ENCODE measurements at places on chromosomes 11 and 22.

- no peak for DNase-seq
These were observed 14.0 kb upstream of the MCHR1 start for GRCh38 chr22:40665312-40665711.

- DNase-seq = no peak
These were observed 116.3 kb downstream of the TIMP3 start for GRCh38 chr22:32917577-32918354.

- DNase-seq = no peak
These were observed 89.6 kb upstream of the LRRC55 start for GRCh38 chr11:57092028-57092698.

- DNase-seq = no peak
These were observed 1.1 kb upstream of the IL18BP start for GRCh38 chr11:71997594-71997993.

DNA sequence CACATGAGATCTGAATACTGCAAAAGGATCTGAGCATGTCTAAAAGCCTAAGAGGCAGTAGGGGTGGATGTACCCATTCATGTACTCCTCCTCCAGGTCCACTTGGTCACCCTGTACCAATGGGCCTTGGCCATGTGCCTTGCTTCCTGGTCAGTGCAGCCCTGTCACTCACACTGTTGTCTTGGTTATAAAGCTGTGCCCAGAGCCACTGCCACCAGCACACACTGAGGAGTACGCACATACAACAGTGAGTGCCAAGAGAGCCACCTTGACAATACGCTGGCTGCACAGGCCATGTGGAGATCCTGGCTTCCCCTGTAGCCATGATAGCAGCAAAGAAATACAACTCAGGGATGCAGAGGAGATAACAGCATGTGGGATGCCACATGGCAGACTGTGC is 96.4 kb upstream of the LDLRAD3 start:
- no peak for DNase-seq

GRCh38 chr22:40388231-40388630 is 17.8 kb downstream of the SGSM3 start:
- DNase-seq = no peak

DNA sequence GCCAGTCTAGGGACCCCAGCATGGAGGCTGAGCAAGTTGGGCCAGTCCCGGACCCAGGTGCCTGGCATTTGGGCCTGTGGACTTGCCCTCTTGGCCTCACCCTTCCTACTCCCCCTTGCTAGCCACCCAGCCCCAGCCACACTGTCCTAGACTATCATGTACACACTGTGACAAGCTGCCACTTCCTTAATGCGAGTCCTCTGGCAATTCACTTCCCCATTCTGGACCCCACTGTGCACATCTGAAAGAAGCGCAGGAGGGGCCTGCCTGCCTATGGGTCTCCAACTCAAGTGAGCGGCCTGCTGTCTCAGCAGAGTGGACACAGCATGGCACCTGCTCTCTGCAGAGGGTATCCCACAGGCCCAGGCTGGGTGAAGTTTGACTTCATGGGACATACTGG is 68.5 kb upstream of the LMO1 start:
- DNase-seq = no peak

DNA sequence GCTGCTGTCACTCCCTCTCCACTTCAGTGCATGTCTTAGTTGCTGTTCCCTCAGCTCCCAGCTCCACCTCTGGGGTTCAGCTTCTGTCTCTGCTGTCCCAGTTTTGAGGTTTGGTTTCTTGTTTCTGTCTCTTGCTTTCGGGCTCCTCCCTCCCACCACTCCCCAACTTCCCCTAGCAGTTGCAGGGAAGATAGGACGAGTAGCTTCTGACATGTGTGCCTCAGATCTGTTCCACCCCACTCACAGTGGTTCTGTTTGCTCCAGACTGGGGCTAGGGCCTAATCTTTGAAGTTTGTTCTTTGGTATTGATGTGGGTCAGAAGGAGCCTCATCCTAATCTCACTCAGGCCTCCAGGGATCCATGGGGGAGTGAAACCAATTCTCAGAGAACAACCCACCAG is 2.6 kb upstream of the RRM1 start:
- no peak for DNase-seq

DNA sequence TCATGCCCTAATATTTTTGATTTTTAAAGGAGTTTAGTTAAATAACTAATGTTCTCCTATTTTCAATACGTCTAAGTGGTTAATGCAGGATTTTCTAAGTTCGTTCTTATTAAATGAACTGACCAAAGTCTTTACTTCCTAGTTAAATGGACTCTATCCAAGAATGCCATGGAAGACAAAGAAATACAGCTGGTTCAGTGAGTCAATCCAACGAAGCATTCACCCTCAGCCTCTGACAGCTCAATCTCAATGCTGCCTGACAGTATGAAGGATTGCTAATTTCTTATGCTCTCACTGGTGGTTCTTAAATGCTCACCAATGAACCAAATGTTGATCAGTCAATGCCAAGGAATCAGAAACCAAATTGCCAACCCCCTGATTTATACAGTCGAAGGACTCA is 219.4 kb downstream of the CADM1 start:
- no peak for DNase-seq

DNA sequence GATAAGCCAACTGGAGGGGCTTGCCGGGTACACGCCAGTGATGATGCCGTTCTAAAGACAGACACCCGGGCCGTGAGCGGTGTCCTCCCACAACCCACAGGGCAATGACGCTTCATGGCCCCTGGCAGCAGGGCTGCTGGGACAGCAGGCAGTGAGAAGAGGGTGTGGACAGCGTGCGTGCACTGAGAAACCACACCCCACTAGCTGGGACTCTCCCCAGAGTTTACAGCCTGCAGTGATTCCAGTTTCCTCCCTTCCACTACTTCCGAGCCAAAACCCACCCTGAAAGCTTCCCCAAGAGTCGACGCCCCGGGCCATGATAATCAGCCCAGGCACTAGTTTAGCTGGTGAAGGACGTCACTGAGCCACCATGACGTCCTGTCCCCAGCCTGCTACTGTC is 29.2 kb downstream of the CPT1A start:
- DNase-seq = no peak

GRCh38 chr11:70398834-70399680 is 728 bp downstream of the CTTN start:
- no peak for DNase-seq

DNA sequence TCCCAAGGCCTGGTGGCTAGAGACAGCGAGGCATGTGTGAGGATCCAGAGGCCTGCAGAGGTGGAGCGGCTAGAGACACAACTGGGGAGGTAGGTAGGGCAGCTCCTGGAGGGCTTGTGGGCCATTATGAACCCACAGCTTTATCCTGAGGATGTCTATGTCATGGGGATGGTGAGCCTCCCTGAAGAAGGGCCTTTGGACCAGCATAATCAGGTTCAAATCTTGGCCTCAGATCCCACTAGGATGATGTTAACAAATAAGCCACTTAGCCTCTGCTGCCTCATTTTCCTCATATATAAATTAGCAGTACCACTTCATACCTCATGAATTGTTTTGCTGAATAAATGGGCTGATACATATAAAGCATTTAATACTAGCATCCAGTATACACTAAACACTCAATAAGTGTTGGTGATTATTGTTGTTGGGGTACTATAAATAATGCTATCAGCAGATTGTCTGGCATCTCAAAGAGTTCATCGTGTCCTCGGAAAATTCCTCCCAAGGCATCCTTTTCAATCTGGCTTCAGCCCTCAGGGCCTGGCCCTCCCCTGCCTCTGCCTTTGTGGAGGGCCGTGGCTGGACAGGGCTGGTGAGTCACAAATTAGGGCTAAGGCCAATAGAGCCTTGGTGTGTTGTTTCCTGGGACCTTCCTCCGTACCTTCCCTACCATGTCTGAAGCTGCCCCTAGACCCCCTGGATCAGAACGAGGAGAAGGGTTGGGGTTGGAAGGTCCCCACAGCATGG is 30.9 kb upstream of the LRRC32 start:
- DNase-seq = no peak

- DNase-seq = no peak
These were observed 5.2 kb downstream of the C22orf31 start for GRCh38 chr22:29056472-29056871.

DNA sequence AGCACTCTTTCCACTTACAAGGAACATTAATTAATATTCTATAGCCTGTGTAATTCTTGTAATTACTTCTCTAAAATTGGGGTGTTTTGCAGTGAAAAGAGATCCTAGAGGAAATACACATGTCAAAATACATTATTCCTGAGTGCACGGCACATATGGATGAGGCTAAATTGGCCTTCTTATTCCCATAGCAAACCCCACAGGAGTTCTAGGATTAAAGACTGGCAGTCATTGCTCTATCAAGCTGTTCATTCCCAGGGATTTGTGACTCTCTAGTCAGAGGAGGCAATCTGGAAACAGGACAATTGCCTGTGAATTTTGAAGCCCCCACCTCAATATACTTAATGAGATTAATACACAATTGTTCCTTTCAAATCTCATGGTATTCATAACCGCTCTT is 145.9 kb upstream of the OPCML start:
- DNase-seq = no peak

DNA sequence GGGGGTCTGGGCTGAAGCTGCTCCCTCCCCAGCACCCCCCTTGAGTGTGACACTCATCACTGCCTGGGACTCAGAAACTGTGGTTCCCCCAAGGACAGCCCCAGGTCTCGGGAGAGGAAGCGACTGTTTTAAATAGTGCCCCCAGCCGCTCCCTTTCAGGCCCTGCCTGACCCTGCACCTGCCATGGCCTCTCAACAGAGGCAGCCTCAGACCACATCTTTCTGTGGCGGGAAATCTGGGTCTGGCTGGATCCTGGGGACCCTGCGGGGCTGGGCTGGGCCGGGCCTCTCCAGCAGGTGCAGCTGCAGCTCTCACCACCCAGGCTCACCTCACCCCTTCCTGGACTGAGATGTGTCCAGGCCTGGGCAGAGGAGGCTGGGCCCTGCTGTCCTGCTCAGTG is 3.7 kb upstream of the IGLL1 start:
- DNase-seq = no peak

DNA sequence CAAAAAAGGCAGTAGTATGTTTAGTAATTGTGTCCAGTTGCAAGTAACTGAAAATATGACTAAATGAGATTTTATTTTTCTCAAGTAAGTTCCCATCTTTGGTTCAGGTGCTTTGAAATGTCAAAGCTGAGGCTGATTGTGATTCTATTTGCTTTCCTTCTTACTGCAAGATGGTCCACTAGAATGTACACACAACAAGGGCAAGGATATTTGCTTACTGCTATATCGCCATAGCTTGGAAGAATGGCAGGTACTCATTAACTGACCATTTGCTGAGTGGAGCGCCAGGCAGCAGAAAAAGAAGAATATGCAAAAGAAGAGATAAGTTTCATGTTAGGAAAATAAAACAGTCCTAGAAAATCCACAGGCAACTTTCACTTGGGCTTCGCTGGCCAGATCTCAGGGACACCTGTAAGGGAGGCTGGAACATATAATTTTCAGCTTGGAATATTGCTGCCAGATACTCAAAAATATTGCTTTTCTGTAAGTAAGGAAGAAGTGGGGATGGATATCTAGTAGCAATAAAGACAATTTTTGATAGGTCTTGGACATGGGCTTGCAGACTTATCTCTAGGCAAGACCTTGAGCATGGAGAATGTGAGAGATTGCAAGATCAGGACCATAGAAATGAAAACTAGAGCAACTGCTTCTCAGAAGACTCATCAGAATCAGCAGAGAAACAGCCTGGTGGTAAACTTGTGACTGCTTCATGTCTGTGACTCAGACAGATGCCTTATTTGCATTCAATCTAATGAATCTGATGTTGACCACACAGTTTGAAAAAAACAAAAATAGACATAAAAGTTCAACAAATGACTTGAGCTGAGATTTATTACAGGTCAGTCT is 44.8 kb upstream of the OR9Q1 start:
- no peak for DNase-seq

DNA sequence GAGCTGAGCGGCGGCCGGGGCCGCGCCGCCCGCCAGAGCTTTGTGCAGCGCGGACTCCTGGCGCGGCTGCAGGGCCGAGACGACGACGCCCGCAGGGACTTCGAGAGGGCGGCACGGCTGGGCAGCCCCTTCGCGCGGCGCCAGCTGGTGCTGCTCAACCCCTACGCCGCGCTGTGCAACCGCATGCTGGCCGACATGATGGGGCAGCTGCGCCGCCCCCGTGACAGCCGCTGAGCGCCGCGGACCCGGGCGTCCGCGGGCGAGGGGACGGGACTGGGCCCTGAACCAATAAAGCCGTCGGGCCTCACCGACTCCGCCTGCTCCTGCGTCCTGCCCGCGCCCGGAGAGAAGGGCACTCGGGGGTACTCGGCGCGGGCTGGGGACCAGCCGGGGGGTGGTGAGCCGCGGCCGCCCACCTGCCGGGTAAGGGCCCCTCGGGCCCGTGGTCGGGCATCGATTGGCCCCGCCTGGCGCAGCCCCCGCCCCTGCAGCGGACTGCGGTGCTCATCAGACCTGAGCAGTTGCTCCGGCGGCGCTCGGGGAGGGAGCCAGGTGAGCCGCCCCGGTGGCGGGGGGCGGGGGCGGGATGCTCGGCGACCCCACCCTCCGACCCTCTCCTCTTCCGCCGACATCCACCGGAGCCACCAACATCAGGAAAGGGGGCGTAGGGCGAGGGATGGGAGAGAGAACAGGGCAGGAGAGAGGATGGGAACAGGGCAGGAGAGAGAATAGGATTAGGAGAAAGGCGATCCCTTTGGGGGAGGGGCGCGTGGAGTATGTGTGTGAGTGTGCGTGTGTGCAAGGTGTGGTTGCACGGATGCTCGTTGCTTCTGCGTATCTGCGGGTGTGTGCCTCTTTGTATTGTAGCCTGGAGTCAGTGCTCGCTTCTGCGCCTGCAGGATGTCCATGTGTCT is at the start of gene TMEM25:
Gene TMEM25 (plus strand): TSS at position 510 of the 914 bp plus-strand sequence. CDS start 610 bp downstream, outside the sequence.
- peak; percentile 60 for DNase-seq

GRCh38 chr11:8285228-8285627 is 21.6 kb upstream of the LMO1 start:
- DNase-seq = no peak

GRCh38 chr11:46127150-46127638 is 5.9 kb upstream of the PHF21A start:
- DNase-seq = no peak

DNA sequence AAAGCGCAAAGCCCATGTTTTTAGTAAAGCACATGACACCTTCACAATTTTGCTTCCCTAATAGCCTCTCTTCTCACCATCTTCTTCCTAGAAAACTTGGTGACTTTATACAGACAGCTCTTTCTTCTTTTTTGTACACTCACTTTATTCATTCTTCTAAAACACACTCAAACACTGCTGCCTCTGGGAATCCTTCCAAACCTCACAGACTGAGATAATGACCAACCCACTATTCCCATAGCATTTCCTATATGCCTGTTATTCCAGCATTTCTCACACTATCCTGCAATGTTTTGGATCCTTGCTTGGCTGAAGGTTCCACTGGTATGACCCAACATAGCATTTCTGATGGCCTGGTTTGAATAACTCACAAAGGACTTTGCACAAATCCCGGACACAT is 442.1 kb upstream of the CCDC90B start:
- DNase-seq = no peak

DNA sequence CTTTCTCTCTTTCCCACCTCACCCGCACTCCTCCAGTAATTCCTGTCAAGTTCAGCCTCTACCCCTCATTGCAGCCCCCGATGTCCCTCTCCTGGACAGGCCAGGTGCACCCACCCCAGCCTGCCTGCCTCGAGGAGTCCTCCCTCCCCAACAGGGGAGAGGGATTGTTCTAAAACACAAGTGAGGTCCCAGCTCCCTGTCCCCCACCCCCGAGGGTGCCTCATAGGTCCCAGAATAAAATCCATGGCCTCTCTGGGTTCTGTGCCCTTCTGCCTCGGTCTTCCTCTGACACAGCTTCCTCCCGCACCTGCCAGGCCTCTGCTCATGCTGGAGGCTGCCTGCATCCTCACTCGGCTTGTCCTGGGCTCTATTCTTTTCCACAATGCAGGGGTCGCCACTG is 720.1 kb downstream of the BRD1 start:
- DNase-seq = no peak

GRCh38 chr11:122852074-122852795 is 13.9 kb downstream of the CRTAM start:
- DNase-seq = no peak
